ENCODE measurements at places on chromosomes 6 and 20.

GRCh38 chr6:16343593-16343992 lies 105.2 kb downstream of the GMPR start:
- DNase-seq: no peak

- no peak for DNase-seq
Measured at GRCh38 chr6:37310966-37311365, 42.8 kb upstream of the RNF8 start.

GRCh38 chr6:62652692-62653328 lies 366.8 kb upstream of the KHDRBS2 start:
- no peak for DNase-seq

GRCh38 chr20:44400970-44401769 lies 45.7 kb downstream of the HNF4A start:
- DNase-seq: no peak

GRCh38 chr6:9437836-9438235 lies 977.0 kb downstream of the TFAP2A start:
- no peak for DNase-seq

DNA sequence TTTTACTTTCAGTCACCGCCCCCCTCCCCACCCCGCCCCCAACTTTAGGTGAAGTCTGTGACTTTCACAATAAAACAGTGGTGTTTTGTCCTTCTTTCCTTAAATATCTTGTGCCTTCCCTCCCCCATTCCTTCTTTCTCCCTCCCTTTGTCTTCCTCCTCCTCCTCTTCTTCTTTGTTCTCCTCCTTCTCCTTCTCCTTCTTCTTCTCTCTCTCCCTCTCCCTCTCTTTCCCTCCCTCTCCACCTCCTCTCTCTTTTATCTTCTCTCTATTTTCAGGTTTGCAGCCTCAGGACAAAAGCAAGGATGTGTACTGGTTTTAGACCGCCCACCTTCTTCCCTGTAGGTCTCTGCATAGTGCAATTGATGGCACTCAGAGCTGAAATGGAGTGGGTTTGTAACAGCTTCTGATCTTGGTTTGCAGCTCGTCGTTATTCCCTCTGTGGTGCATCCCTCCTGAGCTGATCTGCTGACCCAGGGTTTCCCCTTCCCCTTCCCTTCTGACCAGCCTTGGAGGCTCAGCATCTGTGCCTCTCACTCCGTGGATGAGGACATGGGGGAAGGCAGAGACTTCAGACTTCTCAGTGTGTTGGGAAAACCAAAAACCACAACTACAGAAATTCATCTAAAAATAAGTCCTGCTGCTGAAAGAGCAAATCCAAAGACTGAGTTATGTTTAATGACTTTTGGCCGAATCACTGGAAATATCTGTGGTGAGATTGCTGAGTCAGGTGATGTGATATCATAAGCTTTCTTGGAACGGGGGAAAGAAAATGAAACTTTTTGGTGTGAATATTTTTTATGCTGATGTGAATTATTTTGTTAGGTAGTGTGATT lies 6.9 kb downstream of the VGLL2 start:
- DNase-seq: no peak

GRCh38 chr20:61533231-61533631 lies 281.2 kb downstream of the CDH4 start:
- DNase-seq: no peak

- DNase-seq: no peak
Measured at GRCh38 chr20:48697845-48698491, 129.8 kb downstream of the PREX1 start.

DNA sequence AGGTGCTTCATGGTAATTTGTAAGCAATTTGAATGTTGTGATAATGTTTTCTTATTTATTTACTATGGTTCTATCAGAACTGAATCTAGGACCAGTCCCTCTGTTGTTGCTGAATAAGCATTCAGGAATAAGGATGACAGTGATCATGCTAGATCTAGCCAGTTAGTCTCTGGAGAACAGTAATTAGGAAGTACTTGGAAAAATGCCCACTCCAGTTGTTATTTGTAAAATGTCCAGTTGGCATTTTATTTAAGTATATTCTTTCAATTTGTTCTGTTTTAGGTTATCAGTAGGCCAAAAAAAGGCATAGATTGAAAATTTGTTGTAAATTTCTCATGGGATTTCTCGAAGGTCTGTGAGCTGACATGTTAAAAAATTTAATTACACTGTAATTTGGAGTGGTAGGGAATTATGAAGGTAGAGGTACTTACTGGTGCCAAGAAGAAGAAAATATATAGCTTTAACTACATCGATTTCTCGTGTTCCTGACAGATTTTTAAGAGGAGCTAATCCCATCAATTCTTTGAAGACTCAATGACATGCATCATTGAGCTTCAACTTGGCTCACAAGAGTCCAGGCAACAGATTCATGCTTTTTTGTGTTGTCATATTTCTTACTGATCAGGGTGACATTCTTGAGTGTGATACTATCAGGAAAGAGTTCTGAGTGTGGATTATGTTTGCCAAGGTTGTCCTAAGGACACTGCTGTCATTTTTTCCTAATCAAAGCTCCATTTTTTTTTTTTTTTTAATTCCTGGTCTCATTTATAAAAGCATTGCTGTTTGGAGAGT lies 177.3 kb downstream of the CARMIL1 start:
- DNase-seq: no peak

GRCh38 chr20:38152175-38152620 lies 12.9 kb downstream of the TGM2 start:
- no peak for DNase-seq

- no peak for DNase-seq
Measured at GRCh38 chr6:30839671-30840070, 44.6 kb upstream of the DDR1 start.

- no peak for DNase-seq
Measured at GRCh38 chr6:20608905-20609304, 74.6 kb downstream of the CDKAL1 start.

- DNase-seq: no peak
Measured at GRCh38 chr20:41358717-41359116, 7.9 kb downstream of the EMILIN3 start.

GRCh38 chr6:2063547-2063946 lies 181.9 kb downstream of the GMDS start:
- no peak for DNase-seq

DNA sequence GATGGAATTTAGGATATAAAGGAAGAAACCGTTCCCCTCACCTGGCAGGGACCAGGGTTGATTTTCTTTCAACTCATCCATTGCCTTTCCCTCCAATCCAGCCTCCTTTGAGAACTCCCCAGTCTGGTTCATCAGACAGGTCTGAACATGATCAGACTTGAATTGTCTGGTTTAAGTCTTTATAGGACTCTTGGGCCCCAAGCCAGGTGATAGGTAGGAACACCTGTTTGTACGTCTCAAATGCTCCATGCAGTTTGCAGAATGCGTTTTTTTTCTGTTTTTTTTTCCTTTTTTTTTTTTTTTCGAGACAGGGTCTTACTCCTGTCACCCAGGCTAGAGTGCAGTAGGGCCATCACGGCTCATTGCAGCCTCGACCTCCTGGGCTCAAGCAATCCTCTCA lies 4.1 kb upstream of the CEP250 start:
- DNase-seq: no peak

GRCh38 chr6:15770347-15771143 lies 107.7 kb upstream of the DTNBP1 start:
- peak; percentile 63 for DNase-seq

DNA sequence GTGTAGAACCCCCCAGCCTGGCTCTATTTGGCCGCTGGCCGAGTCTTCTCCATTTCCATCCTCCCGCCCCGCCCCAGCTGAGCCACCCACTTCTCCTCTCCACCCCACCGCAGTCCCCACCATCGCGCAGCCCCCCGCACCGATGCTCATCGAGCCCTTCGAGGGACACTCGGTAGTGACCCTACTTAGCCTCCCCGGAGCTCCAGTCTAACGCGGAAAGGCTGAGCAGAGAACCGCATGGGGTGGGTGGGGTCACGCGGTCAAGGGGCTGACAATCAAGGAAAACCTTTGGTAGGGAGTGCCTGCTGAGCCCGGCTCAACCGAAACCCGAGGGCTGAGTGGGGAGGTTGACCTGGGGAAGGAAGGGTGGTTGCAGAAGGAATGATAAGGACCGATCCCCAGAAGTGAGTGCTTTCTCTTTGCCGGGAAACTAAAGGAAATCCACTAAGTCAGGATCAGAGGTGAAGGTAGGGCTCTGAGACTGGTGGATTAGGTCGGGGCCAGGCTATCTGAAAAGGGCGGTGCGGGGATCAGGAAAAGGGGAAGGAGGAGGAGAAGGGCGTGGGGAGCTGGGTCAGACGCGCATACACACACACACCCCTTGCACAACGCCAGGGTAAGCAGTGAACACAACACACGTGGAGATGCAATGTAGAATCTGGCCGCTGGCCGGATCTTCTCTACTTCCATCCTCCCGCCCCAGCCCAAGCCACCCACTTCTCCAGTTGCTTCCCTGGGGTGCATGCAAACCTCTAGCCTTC lies 49.8 kb downstream of the CPXM1 start:
- DNase-seq: peak; percentile 63

DNA sequence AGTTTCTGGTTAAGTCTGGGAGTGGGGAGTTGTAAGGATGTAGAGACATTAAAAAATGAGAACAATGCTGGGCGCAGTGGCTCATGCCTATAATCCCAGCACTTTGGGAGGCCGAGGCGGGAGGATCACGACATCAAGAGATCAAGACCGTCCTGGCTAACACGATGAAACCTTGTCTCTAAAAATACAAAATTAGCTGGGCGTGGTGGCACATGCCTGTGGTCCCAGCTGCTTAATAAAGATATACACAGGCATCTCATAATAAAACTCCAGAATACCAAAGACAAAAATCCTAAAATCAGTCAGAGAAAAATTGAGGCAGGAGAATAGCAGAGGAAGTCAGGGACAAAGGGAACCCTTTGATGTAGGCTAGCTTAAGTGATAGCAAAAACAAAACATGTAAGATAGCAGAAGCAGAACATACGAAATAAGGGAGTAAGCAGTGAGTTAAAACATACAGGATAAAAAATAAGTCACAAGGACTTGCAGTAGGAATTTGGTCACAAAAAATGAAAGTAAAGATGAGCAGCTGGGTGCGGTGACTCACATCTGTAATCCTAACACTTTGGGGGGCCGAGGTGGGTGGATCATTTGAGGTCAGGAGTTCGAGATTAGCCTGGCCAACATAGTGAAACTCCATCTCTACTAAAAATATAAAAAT lies 23.6 kb downstream of the DDX43 start:
- no peak for DNase-seq

DNA sequence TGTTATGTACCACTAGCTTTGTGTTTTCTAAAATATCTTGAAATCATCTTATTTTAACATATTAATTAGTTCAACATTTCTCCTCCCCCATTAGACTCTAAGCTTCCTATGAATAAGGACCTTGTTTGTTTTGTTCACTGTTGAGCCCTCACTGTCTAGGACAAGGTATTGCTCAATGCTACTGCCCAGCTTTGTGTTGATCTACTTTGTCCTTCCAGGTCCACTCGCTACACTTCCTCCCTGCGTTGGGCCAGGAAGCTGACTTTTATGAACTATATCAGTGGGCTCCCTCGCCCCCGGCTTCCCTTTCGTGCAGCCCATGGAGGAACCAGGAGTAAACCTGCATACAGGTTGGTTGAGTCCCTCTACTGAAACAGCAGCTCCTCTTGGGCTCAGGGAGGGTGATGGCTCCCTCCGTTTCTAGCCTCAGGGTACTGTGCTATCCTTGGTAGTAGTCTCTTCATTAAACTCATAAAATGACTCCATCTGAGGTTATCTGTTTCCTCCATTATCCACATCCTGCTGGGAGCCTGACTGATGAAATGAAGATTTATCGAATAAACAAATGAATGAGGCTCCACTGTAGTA lies 272.5 kb downstream of the CLIC5 start:
- no peak for DNase-seq

- no peak for DNase-seq
Measured at GRCh38 chr6:129661536-129662405, 48.2 kb downstream of the ARHGAP18 start.

DNA sequence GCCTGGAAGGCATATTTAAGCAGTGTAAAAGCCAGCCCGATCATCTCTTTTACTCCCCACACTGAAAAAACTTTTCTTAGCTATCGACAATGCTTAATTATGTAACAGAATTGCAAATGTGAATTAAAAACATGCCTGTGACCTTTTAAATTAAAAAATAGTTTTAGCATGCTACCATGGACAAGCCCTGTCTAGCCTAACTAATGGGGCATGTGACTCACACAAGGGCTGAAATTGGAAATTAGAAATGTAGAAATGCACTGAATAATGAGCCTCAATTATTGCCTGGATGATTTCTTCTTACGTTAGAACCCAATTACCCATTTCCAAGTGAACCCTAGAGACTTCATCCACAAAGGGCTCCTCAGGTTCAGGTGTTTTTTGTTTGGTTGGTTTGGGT lies 82.7 kb downstream of the SIM1 start:
- no peak for DNase-seq

DNA sequence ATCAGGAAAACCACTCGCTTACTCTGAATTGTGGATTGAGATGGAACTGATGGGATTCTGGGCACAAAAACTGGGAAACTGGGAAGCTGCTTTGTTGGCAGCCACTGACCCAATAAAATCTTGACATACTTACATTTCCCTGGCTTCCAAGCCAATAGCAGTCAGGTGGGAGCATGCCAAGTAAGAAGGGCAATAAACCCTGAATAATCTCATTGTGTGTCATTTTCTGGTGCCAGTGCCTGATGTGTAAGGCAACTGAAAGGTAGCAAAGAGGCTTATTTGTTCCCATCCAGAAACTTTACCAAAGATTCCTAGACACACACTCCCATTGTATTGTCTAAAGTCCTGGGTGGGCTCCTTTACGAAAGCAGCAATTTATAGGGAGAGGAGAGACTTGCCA lies 93.2 kb downstream of the TBX18 start:
- no peak for DNase-seq

DNA sequence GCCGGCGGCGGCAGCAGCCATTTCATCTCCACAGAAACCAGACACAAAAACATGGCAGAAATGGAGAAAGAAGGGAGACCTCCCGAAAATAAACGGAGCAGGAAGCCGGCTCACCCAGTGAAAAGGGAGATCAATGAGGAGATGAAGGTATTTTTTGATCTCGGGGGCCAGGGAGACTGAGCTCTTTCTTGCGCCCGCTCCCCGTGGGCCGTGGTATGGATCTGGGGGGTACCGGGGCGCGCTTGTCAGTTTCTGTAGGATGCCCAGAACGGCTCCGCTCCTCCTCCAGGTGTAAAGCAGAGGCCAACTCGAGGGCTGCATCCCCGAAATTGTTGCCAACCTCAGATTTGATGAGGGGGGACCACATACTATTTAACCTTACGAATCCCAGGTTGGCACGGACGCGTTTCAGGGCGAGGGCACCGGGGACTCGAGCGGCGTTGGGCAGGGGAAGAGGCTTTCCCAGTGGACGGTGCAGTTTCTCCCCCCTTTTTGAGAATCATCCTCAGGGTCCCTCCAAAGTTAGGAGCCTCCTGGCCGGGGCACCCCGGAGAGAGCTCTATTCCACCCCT lies 735 bp downstream of the SOBP start:
- no peak for DNase-seq

GRCh38 chr6:37585523-37585905 lies 85.8 kb upstream of the CCDC167 start:
- DNase-seq: no peak

DNA sequence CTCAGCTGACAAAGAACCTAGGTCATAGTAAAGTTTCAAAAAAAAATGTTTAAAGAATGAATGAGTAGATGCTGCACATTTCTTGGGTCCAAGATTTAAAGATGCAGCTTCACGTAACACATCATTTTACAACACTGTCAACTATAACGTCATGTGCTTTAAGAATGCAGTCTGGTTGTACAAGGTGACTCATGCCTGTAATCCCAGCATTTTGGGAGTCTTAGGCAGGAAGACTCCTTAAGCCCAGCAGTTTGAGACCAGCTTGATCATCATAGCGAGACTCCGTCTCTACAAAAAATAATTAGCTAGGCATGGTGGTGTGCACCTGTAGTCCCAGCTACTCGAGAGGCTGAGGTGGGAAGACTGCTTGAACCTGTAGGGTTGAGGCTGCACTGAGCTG lies 21.9 kb downstream of the SLC17A5 start:
- no peak for DNase-seq

- no peak for DNase-seq
Measured at GRCh38 chr6:40545954-40546353, 41.2 kb downstream of the LRFN2 start.
